ENCODE measurements at places on chromosomes 16 and 17.

GRCh38 chr17:49647256-49647585, 30.7 kb downstream of the SPOP start:
- no peak for DNase-seq

DNA sequence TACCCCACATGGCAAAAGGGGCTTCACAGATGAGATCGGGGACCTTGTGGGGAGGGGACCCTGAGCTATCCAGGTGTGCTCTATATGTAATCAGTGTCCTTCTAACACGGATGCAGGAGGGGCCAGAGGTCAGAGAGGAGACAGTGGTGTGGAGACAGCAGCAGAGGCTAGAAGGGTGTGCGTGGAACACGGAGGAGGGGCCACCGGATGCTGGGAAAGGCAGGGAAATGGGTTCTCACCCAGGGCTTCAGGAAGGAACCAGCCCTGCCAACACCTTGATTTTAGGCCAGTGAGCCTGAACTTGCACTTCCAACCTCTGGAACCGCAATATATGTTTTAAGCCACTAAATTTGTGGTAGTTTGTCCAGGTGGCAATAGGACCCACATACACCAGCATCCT, 4.6 kb upstream of the SLC38A8 start:
- no peak for DNase-seq

DNA sequence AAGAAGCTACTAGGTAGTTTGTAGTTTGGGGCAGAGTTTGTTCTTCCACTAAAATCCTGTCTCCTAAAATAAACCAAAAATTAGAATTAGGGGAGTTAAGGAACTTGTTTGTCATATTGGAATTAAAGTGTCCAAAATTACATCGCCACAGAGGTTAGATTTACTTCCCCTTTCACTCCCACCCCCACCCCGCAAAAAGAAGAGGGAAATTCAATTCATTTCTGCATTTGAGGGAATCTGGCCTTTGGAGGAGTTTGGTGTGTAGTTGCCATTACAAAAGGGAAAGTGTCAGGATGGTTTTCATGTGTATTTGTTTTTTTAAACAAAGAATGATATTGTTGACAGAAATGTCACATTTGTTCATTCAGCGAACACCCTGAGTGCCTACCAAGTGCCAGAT, 5.8 kb downstream of the TMEM97 start:
- DNase-seq = no peak

DNA sequence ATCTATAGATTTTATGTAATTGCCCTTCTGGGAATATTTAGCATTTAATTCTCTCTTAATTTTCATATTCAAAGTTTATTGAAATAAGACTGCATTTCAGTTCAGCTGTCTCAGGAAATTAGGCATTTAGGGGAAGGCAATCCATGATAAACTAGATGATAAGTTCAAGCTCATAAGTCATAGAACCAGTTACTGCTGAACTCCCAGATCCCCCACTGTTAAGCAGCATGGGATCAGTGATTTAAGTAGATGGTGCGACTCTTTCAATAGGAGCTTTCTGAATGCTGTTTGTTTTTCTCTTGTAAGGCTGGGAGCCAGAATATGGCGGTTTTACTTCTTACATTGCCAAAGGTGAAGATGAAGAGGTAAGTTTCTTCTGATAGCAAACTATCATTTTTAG, 23.8 kb downstream of the OGFOD1 start:
- no peak for DNase-seq

DNA sequence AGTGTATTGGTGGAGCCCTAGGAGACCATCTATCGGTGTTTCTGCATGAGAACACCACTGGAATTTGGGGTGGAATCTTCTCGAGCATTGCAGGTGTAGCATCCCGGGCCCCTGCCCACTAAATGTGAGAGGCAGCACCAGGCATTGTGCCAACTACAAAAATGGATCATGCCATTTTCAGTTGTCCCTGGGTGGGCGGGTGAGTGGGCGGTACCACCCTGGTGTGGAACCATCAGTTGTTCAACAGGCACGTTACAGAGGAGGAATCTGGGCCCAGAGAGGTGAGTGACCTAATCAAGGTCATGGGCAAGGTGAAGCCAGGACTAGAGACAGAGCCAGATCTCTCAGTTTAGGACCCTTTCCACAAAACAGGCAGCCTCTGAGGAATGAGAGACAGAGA, 8.8 kb downstream of the PIPOX start:
- no peak for DNase-seq

GRCh38 chr17:40828454-40829044, 6.1 kb upstream of the KRT10 start:
- DNase-seq = no peak

GRCh38 chr16:75092777-75093176, 23.8 kb downstream of the LDHD start:
- DNase-seq = no peak

DNA sequence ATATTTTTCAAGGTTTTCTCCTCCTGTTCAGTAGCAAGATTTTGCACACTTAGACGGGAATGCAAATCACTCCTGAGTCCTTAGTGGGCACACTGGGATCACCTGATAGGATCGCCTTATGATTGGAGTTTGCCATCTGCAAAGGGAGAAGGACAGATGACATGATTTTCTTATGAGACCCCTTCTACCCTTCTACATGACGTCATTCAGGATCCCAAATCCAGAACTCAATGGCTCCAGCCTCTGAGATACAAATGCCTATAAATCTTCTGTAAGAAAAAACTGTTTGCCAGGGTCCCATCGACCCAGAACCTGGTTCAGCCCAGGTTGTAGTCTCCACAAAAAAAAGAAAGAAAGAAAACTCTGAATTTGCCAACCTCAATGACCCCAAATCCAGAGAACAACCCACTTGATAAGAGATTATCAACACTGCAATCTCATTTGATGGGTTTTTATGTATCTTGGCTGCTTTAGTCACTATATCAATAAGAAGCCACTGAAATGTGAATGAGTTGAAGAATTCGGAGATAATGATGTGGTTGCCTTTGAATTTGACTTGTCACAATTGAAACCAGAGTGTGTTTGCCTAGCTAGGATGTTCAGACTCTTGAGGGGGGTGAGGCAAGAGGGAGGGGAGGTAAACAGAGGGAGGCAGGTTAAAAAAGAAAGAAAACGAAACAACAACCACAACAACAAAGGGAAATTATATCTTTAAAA, 6.7 kb downstream of the ZNF423 start:
- DNase-seq = no peak

GRCh38 chr17:42893359-42893758, 7.2 kb upstream of the G6PC1 start:
- no peak for DNase-seq

DNA sequence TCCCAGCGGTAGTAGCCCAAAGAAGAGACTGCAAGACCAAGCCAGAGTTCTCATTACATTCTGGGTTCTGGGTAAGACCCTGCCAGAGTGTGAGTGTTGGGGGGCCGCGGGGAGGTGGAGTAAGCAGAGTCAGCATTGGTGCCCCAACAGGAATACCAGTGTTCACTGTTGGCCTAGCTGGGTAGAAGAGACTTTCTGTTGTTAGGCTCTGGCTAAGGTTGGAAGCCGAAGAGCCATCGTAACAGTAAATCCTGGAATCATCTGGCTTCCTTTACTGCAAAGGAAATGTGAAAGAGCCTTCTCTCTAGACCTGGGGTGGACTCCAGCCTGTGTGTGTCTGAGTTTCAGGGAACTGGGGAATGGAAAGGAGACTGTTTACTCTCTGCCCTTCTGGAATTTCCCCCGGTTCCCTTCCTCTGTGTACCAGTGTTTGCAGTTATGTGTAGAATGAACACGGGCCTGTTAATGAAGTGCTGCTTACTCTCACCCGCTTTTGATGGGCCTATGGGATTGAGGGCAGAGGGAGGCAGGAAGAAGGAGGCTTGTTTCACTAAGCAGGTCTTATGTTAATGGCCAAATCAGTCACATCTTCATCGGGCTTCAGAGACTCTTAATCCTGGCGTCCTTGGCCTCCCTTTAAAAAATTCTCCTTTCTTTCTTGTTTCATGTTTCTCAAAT, 68.5 kb downstream of the WWP2 start:
- no peak for DNase-seq

DNA sequence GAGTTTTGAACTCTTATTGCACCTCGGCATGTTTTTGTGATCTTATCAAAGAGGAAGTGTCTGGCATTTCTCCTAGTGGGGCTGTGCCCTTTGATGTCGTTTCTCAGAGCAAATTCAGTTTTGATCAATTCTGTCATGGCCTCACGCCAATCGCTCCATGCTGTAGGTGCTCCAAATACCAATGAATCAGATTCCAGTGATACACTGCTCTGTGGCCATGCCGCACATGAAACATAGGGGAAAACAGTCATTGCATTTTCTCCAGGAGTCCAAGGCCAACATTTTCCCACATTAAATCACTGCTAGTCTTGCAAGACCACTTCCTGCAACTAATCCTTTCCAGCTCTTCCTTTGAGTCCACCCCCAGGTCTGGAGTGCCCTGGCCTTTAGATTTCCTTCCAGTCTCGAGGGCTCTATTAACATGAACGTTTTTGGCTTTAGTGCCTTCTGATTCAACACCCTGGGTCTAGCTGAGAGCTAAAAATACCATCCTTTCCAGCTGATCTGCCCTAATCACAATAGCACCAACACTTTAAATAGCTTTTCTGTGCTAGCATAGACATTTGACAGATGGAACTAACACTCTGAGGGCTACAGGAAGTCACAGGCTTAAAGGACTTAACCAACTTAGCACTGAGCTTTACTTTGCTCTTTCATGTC, 18.2 kb upstream of the RASL10B start:
- DNase-seq = no peak

GRCh38 chr17:80002690-80003490, 32.8 kb downstream of the TBC1D16 start:
- DNase-seq = no peak

GRCh38 chr17:45841883-45842525, 2.7 kb upstream of the SPPL2C start:
- no peak for DNase-seq

GRCh38 chr17:5236938-5237540, 2.4 kb upstream of the SCIMP start:
- no peak for DNase-seq

DNA sequence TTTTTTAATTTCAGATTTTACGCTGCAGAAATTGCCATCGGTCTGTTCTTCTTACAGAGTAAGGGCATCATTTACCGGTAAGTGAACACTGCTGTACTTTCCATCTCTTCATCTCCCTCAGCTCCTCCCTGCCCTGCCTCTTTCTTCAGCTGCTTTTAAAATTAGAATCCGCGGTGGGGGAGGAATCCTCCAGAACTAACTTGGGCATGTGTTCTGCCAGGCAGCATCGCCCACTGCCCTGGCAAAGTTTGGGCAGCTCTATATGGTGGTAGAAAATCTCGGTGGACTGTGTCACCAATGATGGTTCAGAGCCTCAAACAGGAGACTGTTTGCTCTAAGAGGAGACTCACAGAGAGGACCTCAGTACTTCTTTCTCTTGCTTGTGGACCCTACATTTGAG, 81.6 kb upstream of the CACNG3 start:
- no peak for DNase-seq

- DNase-seq = no peak
Measured at GRCh38 chr16:50602531-50603205, 54.5 kb downstream of the NKD1 start.

DNA sequence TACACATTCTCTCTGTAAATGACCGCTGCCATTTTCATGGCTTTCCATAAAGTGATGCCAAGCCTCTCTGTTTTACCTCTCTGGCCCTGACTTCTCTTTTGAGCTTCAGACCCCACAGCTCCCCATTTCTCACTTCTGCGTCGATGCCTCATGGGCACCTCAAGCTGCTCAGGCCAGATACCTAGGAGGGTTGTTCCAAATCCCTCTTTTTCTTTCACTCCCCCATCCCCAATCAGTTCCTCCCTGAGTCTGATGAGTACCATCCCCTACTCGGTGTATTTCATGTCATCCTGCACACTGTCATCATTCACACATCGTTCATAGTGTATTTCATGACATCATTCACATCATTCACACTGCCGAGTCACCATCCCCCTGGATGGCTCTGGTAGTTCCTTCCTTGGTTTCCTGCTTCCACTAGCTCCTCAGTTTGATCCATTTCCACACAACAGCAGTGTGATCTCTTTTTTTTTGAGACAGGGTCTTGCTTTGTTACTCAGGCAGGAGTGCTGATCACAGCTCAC, 43.1 kb downstream of the NTN1 start:
- DNase-seq = no peak

DNA sequence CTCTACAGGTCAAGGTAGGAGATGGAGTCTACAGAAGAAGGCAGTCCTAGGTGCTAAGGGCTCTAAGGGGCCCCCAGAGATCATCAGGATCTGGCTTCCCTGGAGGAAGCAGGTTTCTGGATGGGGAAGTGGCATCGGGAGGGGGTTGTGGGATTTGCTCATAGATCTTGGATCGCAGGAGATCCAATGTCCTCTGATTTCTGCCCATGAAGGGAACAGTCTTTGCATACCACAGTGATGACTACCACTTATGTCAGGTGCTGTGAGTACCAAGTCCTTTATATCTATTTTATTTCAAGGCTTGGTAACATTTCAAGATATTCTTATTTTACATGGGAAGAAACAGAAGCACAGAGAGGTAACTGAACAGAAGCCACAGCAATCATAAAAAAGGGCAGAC, 164.0 kb downstream of the RGS9 start:
- no peak for DNase-seq

GRCh38 chr17:3555189-3555796, 2.3 kb downstream of the TRPV3 start:
- DNase-seq = no peak

GRCh38 chr17:66347661-66348514, 45.5 kb downstream of the PRKCA start:
- no peak for DNase-seq

GRCh38 chr16:52408191-52408845, 138.6 kb downstream of the TOX3 start:
- no peak for DNase-seq

- DNase-seq = no peak
Measured at GRCh38 chr17:77677211-77677610, 281.3 kb upstream of the TNRC6C start.

- DNase-seq = no peak
Measured at GRCh38 chr16:30675143-30675542, 16.9 kb downstream of the FBRS start.

GRCh38 chr17:20995873-20996723, 46.7 kb downstream of the USP22 start:
- no peak for DNase-seq

- no peak for DNase-seq
Measured at GRCh38 chr16:23694644-23695373, 16.1 kb downstream of the PLK1 start.

GRCh38 chr17:79902146-79902791, 63.0 kb upstream of the CBX4 start:
- DNase-seq = no peak
